Sigmoid colon (tissue), 7 donors: ENCODE measurements at places on chromosomes 7 and 10. TPM values are rescaled to one million over a fixed set of nuclear protein-coding genes. Genes with fewer than 3 reads are reported as not detected.

- peaks cover 54% of the 10 kb centered on the region for H3K36me3 ChIP-seq
- H3K4me3 ChIP-seq = no peak overlapping the region
- H3K27ac ChIP-seq = no peak overlapping the region
These were observed 6.4 kb downstream of the ZSCAN25 start for GRCh38 chr7:99623091-99623693.

DNA sequence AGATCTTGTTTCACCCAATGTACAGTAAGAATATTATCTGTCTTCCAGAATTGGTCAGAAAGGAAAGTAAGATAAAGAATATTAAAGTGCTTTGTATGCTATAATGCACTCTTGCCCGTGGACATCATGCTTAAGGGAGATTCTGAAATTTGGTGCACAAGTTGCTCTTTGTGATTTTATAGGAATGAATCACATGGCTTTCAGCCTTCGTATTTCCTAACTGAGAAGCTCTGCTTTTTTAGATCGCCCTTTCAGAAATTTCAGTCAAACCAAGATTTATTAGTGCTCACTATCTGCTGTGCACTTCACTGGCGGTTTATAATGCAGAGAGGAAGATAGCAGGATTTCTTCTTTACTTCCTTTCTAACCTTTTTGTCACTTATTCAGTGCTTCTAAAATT lies 1248.5 kb upstream of the LRRN3 start:
- no peak overlapping the region for H3K4me3 ChIP-seq
- DNase-seq = no peak
- H3K27me3 ChIP-seq = no peaks in the 10 kb centered on the region

GRCh38 chr10:45410807-45411606 lies 37.0 kb downstream of the ALOX5 start:
- no peaks in the 10 kb centered on the region for H3K36me3 ChIP-seq
- H3K27ac ChIP-seq = no peak overlapping the region
- H3K4me3 ChIP-seq = no peak overlapping the region
- no peaks in the 10 kb centered on the region for H3K27me3 ChIP-seq
- DNase-seq = no peak

GRCh38 chr10:120511165-120511564 lies 54.1 kb downstream of the PLPP4 start:
- H3K36me3 ChIP-seq = no peaks in the 10 kb centered on the region
- H3K27me3 ChIP-seq = no peaks in the 10 kb centered on the region
- no peak overlapping the region for H3K27ac ChIP-seq
- no peak overlapping the region for H3K4me3 ChIP-seq

INMT gene
- 9.6 TPM for polyA plus RNA-seq

FAM237B gene
- not detected for polyA plus RNA-seq

MYOF gene
- polyA plus RNA-seq = 18.5 TPM

DNA sequence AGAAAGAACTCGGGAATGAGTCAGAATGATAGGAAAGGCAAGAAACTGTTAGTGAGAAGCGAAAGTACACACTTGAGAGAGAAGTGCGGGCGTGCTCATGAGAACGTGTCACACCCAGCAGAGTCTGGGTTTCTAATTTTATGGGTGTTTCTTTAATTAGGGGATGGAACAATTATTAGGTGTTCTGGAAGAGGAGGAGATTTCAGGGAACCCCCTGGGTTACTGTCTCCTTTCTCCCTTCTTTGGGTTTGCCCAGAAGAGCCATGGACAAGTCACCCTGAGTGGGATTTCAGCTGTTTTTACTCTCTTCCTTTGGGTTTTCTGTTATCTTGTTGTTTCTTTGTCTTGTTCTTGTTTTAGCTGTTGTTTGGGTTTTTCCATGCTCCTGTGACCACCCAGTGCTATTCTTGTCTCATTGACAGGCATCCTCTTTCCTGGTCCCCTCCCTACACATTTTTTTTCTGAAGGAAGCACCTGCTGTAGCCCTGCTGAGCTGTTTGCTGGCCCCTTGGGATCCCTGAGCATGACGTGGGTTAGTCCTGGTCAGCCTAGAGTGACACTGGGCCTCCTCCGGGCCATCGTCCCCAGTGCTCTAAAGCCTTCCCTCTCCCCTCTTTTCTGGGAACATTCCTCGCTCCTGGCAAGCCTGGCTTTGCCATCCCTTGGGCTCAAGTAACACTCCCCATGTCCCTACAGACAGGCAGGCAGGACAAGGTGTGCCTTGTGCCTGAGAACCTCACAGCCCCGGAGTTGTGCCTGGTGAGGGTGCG lies 3.5 kb downstream of the SH2D4B start:
- no peaks in the 10 kb centered on the region for H3K4me1 ChIP-seq
- no peaks in the 10 kb centered on the region for H3K36me3 ChIP-seq
- peak; percentile 65 for DNase-seq
- H3K4me3 ChIP-seq = no peak overlapping the region
- no peaks in the 10 kb centered on the region for H3K27me3 ChIP-seq

TMEM236 gene
- 10.5 TPM for polyA plus RNA-seq

DNA sequence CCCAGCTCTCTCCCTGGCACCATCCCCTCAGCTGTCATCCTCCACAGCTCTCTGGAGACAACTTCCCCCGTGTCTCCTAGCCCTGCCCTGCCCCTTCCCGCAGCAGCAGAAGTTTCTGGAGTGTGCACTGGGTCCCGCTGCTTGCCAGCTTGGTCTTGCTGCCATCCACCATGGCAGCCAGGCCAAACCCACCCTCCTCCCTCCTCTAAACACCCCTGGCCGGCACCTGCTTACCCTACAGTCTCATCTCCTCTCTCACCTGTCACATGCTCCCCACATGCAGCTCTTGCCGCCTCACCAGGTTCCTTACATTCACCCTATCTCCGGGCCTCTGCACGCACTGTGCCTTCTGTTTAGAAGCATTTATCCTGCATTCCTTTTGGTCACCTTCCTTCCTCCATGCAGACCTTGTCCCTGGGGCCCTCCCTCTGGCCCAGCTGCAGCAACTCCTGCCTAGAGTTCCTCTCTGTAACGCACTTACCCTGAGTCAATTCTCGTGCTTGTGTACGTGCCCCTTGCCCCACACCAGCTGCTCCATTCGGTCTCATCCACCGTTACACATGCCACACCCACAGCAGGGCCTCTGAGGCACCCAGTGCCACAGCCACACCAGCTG lies 93.9 kb upstream of the RET start:
- peak; percentile 35 for DNase-seq
- no peaks in the 10 kb centered on the region for H3K27me3 ChIP-seq
- H3K27ac ChIP-seq = no peak overlapping the region
- no peaks in the 10 kb centered on the region for H3K4me1 ChIP-seq
- no peaks in the 10 kb centered on the region for H3K36me3 ChIP-seq

EEPD1 gene
- polyA plus RNA-seq = 6.6 TPM

SUPV3L1 gene
- polyA plus RNA-seq = 21.6 TPM

- H3K27ac ChIP-seq = no peak overlapping the region
- peaks cover 5% of the 10 kb centered on the region for H3K27me3 ChIP-seq
- DNase-seq = no peak
- H3K4me3 ChIP-seq = no peak overlapping the region
These were observed 516.4 kb downstream of the GLRX3 start for GRCh38 chr10:130652544-130652943.

EBLN1 gene
- polyA plus RNA-seq = not detected

FAM25G gene
- 1.8 TPM for polyA plus RNA-seq

DNA sequence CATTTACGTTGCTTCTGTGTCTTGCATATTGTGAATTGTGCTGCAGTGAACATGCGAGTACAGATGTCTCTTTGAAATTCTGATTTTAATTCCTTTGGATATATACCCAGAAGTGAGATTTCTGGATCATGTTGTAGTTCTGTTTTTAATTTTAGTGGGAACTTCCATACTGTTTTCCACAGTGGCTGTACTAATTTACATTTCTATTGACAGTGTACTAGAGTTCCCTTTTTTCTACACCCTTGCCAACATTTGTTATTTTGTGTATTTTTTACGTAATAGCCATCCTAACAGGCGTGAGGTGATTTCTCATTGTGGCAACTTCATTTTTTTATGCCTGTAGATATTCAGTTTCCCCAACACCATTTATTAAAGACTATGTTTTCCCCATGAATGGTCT lies 144.7 kb upstream of the INHBA start:
- H3K27me3 ChIP-seq = no peaks in the 10 kb centered on the region
- no peak overlapping the region for H3K4me3 ChIP-seq

- peak overlapping the region; percentile 54 for H3K27ac ChIP-seq
- H3K36me3 ChIP-seq = no peaks in the 10 kb centered on the region
- no peak overlapping the region for H3K4me3 ChIP-seq
- no peak for DNase-seq
- no peaks in the 10 kb centered on the region for H3K27me3 ChIP-seq
These were observed 181.3 kb downstream of the WDR11 start for GRCh38 chr10:121032460-121032859.

ERLIN1 gene
- polyA plus RNA-seq = 7.4 TPM

DNA sequence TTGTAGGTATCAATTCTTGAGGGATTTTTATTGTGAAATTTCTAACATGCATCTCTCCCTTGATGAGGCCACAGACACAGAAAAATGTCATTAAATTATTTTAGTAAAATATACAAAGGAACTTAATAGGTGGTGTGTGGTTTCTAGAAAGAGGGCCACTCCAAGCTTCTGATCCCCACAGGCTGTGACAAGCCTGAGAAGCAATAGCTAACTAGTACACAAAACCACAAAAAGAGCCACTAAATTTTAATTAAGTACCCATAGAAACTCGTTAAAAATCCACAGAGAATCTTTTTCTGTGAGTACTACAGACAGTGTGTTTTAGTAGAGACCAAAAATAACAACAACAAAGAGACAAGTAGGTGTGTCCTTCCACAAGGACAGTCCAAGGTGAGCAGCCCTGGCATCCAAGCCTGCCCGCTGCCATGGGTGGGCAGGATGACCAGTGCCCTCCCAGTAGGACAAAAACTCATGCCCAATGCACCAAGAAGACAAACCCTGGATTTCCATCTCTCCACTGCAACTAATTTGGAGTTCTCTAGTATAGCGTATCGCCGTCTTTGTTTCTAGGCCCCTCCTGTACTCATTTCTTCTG lies 81.0 kb downstream of the RNF216 start:
- H3K27ac ChIP-seq = peak overlapping the region; percentile 95
- H3K4me3 ChIP-seq = no peak overlapping the region
- no peaks in the 10 kb centered on the region for H3K27me3 ChIP-seq
- no peak for DNase-seq
- no peaks in the 10 kb centered on the region for H3K36me3 ChIP-seq
- H3K4me1 ChIP-seq = no peaks in the 10 kb centered on the region

DNA sequence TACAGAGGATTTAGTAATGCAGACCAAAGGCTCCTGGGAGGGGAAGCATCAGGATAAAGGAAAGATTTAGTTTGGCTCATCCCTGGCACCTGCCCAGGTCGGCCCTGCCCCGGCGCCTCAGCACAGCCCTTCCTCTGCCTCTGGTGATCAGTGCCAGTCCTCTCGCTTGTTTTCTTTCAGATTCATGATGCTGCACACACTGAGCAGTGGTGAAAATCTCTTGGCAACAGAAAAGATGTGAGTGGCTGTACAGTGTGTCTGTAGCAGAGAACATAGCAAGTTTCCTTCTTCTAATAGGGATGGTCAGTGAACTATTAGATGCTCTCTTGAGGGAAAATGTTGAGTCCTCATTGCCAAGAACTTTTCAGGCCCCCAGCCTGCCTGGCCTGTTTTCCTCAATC lies 994.1 kb downstream of the KCNMA1 start:
- no peaks in the 10 kb centered on the region for H3K27me3 ChIP-seq
- DNase-seq = peak; percentile 94
- H3K36me3 ChIP-seq = no peaks in the 10 kb centered on the region
- H3K27ac ChIP-seq = peak overlapping the region; percentile 81

DNA sequence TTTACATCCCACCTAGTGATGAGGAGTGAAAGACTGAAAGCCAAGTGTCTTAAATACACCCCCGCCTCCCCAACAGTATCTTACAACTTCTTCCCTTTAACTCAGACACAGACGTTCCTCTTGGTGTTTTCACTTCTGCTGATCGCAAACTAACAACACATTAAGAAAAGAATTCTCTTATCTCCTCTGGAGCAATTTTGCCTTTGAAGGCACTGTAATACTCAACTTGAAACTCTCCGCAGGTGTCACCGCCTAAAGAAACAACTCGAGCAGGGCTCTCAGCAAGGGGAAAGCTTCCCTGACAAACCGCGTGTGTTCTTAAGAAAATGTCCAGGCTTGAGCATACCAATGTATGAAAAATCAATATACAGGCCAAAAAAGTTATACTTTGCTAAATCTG lies 452 bp downstream of the SEMA3C start:
- H3K36me3 ChIP-seq = no peaks in the 10 kb centered on the region
- DNase-seq = no peak
- no peaks in the 10 kb centered on the region for H3K27me3 ChIP-seq
- peaks cover 32% of the 10 kb centered on the region for H3K4me1 ChIP-seq
- H3K4me3 ChIP-seq = peak overlapping the region; percentile 66

- DNase-seq = no peak
- no peaks in the 10 kb centered on the region for H3K36me3 ChIP-seq
- H3K27me3 ChIP-seq = no peaks in the 10 kb centered on the region
These were observed 22.2 kb downstream of the LANCL2 start for GRCh38 chr7:55387062-55387965.

- H3K4me1 ChIP-seq = no peaks in the 10 kb centered on the region
- H3K4me3 ChIP-seq = no peak overlapping the region
- H3K36me3 ChIP-seq = no peaks in the 10 kb centered on the region
These were observed 493.8 kb downstream of the ARL4A start for GRCh38 chr7:13181216-13181615.

- H3K27me3 ChIP-seq = no peaks in the 10 kb centered on the region
- no peak overlapping the region for H3K27ac ChIP-seq
- H3K4me1 ChIP-seq = no peaks in the 10 kb centered on the region
- DNase-seq = no peak
- no peak overlapping the region for H3K4me3 ChIP-seq
- H3K36me3 ChIP-seq = no peaks in the 10 kb centered on the region
These were observed 22.6 kb downstream of the HERC4 start for GRCh38 chr10:68052463-68052862.

DNA sequence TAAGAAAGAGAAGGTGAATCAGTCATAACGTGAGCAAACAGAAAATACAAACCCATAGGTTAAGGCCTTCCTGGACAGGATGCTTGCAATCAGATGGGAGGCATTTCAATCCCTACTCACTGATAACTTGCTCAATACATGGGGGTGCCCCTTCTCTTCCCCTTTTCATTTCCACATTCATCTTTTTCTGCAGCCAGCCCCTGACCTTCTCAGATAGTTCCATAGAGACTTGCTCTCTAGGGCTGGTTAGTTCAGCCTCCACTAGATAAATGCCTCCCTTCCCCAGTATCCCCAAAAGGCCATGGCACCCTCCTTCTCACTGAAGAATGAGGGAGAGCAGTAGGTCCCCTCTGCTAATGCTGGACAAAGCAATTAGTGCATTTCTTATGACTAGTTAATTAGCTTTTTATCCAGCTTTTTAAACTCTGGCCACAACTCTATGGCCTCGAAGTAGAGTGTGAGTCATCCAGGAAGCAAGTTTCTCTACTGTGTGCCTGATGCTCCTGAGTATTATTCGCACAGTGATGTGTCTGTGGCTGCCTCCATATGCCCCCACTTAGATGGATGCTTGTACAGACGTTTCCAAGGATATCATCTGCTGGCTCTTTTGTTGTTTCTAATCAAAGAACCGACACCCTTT lies 12.7 kb downstream of the CHN2 start:
- no peaks in the 10 kb centered on the region for H3K36me3 ChIP-seq
- DNase-seq = no peak
- no peak overlapping the region for H3K4me3 ChIP-seq
- H3K4me1 ChIP-seq = no peaks in the 10 kb centered on the region
- no peak overlapping the region for H3K27ac ChIP-seq

- H3K27me3 ChIP-seq = no peaks in the 10 kb centered on the region
- no peaks in the 10 kb centered on the region for H3K36me3 ChIP-seq
- H3K4me3 ChIP-seq = no peak overlapping the region
- no peaks in the 10 kb centered on the region for H3K4me1 ChIP-seq
These were observed 29.8 kb downstream of the CABCOCO1 start for GRCh38 chr10:61692447-61693010.
